ENCODE measurements at places on chromosomes 6 and 20.

GRCh38 chr20:1876217-1876921, 18.8 kb upstream of the SIRPA start:
- no peaks in the 10 kb centered on the region for H3K4me1 ChIP-seq
- H3K36me3 ChIP-seq, result no peaks in the 10 kb centered on the region
- H3K27ac ChIP-seq, result no peak overlapping the region
- no peaks in the 10 kb centered on the region for H3K27me3 ChIP-seq
- no peak overlapping the region for H3K4me3 ChIP-seq
- DNase-seq, result no peak

GRCh38 chr6:71852948-71853347, 33.4 kb upstream of the RIMS1 start:
- no peaks in the 10 kb centered on the region for H3K36me3 ChIP-seq
- H3K27me3 ChIP-seq, result no peaks in the 10 kb centered on the region
- H3K4me1 ChIP-seq, result no peaks in the 10 kb centered on the region
- DNase-seq, result no peak

DNA sequence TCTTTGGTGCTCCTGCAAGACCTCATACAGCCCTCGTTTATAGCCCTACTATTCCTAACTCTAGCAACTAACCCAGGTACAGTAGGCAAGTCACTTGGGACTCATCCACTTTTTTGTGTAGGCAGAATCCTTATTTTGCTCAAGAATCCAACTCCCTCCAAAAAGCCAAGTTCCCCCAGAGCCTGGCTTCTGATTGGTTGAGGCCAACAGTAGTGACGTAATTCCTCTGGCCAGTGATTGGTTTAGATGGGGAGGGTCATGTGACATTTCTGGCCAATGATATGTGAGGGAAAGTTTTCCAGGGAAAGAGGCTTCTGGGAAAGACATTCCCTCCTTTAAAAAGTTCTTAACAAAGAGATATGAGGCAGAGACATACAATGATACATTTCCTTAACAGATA, 32.1 kb downstream of the KIAA1755 start:
- H3K4me3 ChIP-seq, result no peak overlapping the region
- no peak overlapping the region for H3K27ac ChIP-seq
- DNase-seq, result no peak
- no peaks in the 10 kb centered on the region for H3K36me3 ChIP-seq
- H3K4me1 ChIP-seq, result no peaks in the 10 kb centered on the region

- H3K27ac ChIP-seq, result no peak overlapping the region
- peaks cover 23% of the 10 kb centered on the region for H3K36me3 ChIP-seq
- H3K27me3 ChIP-seq, result no peaks in the 10 kb centered on the region
- no peak overlapping the region for H3K4me3 ChIP-seq
- H3K4me1 ChIP-seq, result 0 out of 2 replicates have a peak, but pooled peaks cover 3% of the 10 kb centered on the region
- no peak for DNase-seq
Observed at GRCh38 chr6:144595266-144595665, 310.1 kb downstream of the UTRN start.

DNA sequence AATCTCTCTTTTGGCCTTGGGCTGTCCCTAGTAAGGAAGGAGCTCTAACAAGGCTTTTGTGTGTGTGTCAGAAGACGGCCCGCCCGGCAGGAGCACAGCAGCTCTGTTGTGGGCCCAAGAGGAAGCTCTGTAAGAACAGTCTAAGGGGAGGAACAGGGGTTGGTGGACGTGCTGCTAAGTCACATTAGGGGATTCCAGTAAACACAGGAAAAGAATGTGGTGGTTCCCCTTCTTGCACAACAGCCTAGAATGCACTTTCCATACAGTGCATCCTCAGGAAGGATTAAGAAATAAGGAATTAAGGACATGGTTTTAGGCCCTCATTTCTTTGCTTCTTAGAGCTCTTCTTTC, 114.5 kb downstream of the RNF144B start:
- no peak overlapping the region for H3K4me3 ChIP-seq
- DNase-seq, result no peak
- no peaks in the 10 kb centered on the region for H3K36me3 ChIP-seq
- H3K4me1 ChIP-seq, result no peaks in the 10 kb centered on the region
- H3K27me3 ChIP-seq, result no peaks in the 10 kb centered on the region
